B cell (primary cell): ENCODE measurements at places on chromosomes 4 and X. TPM values are rescaled to one million over a fixed set of nuclear protein-coding genes. Genes with fewer than 3 reads are reported as not detected.

DNA sequence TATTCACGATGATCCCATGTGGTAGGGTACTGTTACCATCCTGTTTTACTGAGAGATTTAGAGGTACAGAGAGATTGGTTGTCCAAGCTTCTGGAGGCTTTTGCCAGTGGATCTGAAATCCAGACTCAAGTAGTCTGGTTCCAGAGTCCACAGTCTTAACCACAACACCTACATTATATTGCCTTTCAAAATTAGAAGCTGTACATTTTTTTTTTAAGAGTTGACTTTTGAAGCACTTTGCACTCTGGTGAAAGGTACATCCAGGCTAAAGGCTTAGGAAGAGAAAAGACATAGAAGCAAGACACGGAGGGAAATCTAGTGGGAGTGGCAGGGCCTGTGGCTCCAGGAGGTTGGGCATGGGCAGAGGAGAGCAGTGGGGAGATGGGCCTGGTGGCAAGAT lies 122.1 kb downstream of the AFF1 start:
- no peak for DNase-seq

- DNase-seq = peak; percentile 64
Measured at GRCh38 chr4:88033309-88033708, 25.9 kb downstream of the PKD2 start.

- no peak for DNase-seq
Measured at GRCh38 chr4:28921886-28922285, 1798.3 kb upstream of the PCDH7 start.

Gene POU3F4
- total RNA-seq = not detected in 2 replicates
